ENCODE measurements at places on chromosomes 2 and 18.

GRCh38 chr2:119290859-119291587 is 67.4 kb downstream of the STEAP3 start:
- DNase-seq = peak; percentile 16

GRCh38 chr2:230542751-230543150 is 126.8 kb downstream of the SP100 start:
- DNase-seq = no peak

DNA sequence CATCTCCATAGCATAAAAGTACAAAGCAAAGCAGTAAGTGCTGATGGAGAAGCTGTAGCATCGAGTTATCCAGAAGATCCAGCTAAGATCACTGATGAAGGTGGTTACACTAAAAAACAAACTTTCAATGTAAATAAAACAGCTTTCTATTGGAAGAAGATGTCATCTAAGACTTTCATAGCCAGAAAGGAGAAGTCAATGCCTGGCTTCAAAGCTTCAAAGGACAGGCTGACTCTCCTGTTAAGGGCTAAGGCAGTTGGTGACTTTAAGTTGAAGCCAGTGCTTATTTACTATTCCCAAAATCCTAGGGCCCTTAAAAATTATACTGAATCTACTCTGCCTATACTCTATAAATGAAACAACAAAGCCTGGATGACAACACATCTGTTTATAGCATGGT is 44.0 kb downstream of the METTL8 start:
- DNase-seq = no peak

DNA sequence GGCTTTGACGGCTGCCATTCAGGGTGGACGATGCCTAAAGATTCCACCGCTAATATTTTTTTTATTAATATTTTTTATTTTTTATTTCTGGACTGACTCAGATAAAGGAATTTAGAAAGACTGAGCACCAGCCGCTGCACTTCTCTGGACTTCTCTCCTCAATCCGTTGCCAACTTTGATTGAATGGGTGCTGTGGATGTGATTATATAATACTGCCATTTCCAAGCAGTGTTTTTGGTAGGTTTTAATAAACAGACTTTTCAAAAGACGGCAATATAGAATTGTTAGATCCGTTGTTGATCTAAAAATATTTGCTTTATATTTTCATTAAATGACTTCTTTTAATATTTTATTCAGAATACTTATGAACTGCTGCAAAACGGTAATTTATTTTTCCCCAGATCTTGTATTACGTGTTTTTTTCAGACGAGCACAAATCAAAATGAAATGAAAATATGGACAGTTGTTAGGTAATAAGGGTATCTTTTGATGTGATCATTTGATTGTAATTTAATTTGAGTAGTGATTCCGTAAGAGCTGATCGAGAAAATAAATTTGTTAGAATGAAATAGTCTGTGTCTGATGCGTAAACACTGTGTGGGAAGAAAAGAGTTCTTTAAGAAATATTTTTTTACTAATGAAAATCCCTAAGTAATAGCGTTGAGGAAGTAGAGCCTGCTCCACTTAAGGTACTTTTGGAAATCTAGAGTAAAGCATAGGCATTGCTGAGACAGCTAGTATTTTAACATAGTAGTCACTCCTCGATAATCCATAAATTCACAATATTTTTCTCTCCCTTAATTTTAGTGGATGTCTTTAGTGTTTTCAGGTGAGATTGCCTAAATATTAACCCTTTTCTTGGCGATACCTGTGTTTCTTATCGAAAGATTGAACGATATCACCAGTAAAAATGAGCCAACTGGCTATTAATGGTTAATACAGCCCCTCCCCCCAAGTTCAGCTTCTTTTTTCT is 4.4 kb downstream of the POU3F3 start:
- DNase-seq = no peak

- DNase-seq = no peak
Measured at GRCh38 chr2:190783513-190784263, 96.9 kb upstream of the GLS start.

GRCh38 chr2:144357623-144358373 is 162.1 kb downstream of the ZEB2 start:
- no peak for DNase-seq

- no peak for DNase-seq
Measured at GRCh38 chr2:101442042-101442666, 32.8 kb downstream of the RFX8 start.

DNA sequence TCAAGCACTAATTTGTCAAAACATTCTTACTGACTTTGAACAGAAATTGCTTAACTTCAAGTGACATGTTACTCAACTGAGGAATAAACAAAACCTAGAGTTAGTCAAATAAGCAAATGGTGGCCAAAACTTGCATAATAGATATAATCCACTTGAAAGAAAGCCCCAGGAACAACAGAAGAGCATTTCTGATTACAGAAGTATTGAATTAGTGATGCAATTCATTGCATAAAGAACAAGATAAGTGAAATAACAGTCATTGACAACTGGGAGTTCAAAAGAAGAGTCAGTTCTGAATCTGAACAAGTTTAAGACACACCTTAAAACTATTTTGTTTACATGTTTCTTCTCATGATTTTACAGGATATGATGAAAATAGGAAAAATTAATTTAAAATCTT is 30.8 kb downstream of the COBLL1 start:
- DNase-seq = no peak

GRCh38 chr2:232770207-232770606 is 6.2 kb downstream of the KCNJ13 start:
- DNase-seq = no peak

GRCh38 chr2:206540757-206541156 is 97.4 kb downstream of the ADAM23 start:
- DNase-seq = no peak

DNA sequence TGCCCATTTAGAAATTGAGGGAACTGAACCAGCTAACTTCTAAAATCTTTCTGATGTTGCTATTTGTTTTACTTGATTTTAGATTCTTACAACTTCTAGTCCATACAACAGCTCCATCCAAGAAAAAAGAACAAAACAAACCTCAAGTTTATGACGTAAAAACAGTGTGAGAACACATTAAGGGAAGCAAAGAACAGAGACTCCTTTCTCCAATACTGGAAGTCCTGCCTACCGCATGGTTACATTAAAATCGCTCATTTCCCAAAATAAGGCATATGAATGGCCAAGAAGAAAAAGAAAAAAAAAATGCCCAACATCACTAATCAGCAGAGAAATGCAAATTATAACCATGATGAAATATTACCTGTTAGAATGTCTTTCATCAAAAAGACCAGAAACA is 110.0 kb downstream of the TRIB2 start:
- DNase-seq = no peak

DNA sequence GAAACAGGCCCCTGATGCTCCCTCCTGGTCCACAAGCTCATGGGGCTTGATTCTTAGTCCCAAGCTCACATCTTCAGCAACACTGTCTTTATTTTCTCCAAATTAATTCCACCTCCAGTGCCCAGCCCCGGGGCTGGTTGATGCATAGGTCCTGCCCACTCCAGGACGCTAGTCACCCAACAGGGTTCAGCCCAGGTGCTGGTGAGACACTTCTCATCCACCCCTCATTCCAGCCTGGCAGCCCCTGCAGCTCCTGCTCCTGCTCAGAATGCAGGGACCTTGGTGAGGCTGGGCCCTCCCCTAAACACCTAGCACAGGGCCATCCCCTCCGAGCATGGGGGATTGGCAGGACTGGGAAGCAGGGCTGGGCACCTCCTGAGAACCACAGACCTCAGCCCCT is 25.7 kb downstream of the STEAP3 start:
- no peak for DNase-seq

GRCh38 chr2:30068067-30068466 is 78.7 kb upstream of the YPEL5 start:
- DNase-seq = no peak

GRCh38 chr2:1698188-1698945 is 45.9 kb downstream of the PXDN start:
- no peak for DNase-seq

- no peak for DNase-seq
Measured at GRCh38 chr2:19878268-19879046, 23.3 kb downstream of the TTC32 start.

DNA sequence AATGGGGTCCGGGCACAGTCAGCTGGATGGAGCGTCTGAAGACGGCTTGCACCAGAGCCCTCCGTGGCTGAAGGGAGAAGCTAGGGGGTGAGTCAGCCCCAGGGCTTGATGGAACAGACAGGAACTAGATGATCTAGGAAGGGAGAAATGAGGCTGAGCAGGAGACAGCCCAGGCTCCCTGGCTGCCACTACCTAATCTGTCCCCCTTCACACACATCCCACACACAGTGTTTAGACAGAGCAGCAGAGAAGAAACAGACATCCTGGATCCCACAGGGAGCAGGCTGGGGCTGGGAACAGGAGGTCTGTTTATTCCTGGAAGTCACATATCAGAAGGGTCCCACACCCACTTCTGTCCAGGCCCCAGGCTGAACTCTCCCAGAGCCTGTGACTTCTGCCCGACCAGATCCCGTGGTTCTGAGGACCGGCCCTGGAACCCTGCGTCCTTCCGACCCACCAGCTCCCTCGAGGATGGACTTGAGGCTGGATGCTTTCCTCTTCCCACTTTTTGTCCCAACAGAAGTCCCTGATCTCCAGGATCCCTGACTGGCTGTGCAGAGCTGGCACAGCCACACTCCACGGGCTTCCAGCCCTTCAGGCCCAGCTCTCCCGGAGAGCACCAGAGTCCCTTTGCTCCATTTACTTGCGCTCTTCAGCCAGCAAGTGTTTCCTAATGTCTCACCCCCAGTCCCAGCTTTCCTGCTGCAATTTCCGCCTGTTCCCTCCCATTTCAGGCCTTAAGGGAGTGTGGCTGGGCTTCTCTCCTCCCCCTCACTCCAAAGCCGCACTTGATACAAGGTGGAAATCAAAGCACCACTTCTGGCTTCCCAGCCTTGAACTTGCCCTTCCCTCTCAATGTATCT is 1.5 kb upstream of the GPBAR1 start:
- no peak for DNase-seq

- no peak for DNase-seq
Measured at GRCh38 chr18:57863706-57864105, 60.6 kb upstream of the ATP8B1 start.

- DNase-seq = no peak
Measured at GRCh38 chr2:2101924-2102323, 229.2 kb downstream of the MYT1L start.

GRCh38 chr2:171150694-171151285 is 9.9 kb downstream of the TLK1 start:
- DNase-seq = no peak

GRCh38 chr18:6960124-6960523 is 157.5 kb downstream of the LAMA1 start:
- DNase-seq = no peak

GRCh38 chr18:79405019-79405780 is 9.5 kb downstream of the NFATC1 start:
- DNase-seq = no peak

DNA sequence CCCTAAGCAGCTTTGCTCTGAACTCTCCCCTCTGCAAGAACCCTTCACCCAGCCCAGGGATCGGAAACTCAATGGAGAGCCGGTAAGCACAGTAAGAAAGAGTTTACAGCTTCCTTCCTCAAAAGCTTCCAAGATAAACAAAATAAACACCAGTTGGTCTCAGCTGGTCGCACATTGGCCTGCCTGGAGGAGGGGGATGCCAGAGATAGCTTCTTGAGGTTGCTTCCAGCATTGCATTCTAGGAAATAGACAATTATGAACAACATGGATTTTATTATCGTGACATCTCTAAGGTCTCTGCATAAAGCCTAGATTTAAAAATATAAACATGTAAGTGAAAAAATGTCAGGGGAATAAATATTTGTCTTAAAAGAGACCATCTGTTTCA is 141.5 kb upstream of the PKDCC start:
- no peak for DNase-seq

DNA sequence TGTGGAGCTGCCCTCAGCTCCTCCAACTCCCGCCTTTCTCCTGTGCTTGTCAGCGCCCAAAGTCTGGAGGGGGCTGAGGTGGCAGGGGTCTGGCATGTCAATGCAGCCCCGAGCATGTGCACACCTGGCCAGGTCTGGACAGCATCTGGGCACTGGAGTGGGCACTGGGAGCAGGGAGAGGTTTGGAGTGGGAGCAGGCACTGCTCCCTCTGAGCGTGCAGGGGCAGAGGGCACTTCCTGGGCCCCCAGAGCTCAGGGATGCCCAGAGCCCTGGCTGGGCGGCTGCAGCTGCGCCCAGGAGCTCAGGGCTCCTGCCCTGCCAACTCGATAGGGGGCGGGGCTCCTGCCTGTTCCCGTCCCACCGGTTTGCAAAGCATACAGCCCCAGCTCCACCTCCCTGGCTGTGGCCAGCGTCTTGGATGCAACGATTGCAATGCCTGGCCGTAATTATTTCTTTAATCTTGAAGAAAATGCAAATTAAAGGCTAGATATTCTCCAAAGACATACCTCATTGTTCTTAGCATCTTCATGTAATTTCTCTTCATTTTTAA is 57.4 kb upstream of the LDAH start:
- DNase-seq = no peak

- DNase-seq = no peak
Measured at GRCh38 chr18:905307-905947, 756 bp downstream of the ADCYAP1 start.

- no peak for DNase-seq
Measured at GRCh38 chr2:180017784-180018183, 10.7 kb upstream of the CWC22 start.

- peak; percentile 41 for DNase-seq
Measured at GRCh38 chr18:54269893-54270844, 852 bp downstream of the POLI start.

GRCh38 chr2:134782107-134782506 is 56.3 kb upstream of the ACMSD start:
- DNase-seq = no peak

GRCh38 chr18:32362484-32362883 is 108.2 kb downstream of the GAREM1 start:
- no peak for DNase-seq

DNA sequence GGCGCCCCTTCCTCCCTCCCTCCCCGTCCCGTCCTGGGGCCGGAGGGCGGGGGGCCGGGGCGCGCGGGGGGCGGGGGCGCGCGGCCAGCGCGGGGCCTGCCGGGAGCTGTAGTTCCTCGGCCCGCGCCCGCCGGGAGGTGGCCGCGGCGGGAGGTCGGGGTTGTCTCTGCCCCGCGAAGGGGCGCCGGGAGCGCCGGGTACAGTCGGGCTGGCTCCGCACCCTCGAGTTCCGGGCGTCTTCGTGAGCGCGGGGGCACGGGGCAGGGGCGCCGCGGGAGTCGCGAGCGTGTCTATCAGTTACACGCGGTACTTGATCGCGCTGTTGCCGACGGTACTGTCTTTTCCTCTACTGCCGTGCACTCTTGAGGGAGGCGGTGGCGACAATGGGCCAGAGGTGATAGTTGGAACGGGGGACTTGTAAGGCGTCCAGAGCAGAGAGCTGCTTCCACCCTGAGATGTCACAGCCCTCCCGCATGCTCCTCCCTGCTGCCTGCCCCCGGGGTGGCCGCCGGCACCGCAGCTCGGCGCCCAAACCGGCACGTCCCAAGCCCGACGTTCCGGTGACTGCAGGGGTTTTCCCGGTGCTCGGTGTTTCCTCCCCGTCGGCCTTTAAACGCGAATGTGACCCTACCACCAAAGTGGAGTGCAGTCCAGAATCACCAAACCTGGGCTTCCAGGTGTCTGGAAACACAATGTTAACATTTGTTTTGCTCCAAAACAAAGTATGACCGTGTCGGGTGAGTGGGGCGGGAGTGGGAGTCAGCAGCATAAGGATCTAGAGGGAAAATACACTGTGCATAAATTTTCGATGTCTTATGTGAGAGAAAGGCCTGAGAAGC is at the start of gene PRKD3:
Gene PRKD3 (minus strand): TSS at position 48 of the 839 bp plus-strand sequence. CDS start 8,309 bp downstream, outside the sequence.
- peak; percentile 35 for DNase-seq

- DNase-seq = no peak
Measured at GRCh38 chr2:198165289-198165688, 360.9 kb downstream of the PLCL1 start.

- no peak for DNase-seq
Measured at GRCh38 chr2:10834068-10834655, 21.6 kb upstream of the PDIA6 start.
